ENCODE measurements at places on chromosomes 1 and 21.
A peak's percentile ranks its signal among the peaks of the same experiment; 100 is the strongest.

- no peak for DNase-seq
Measured at GRCh38 chr1:54803761-54804470, 2.8 kb upstream of the TTC22 start.

DNA sequence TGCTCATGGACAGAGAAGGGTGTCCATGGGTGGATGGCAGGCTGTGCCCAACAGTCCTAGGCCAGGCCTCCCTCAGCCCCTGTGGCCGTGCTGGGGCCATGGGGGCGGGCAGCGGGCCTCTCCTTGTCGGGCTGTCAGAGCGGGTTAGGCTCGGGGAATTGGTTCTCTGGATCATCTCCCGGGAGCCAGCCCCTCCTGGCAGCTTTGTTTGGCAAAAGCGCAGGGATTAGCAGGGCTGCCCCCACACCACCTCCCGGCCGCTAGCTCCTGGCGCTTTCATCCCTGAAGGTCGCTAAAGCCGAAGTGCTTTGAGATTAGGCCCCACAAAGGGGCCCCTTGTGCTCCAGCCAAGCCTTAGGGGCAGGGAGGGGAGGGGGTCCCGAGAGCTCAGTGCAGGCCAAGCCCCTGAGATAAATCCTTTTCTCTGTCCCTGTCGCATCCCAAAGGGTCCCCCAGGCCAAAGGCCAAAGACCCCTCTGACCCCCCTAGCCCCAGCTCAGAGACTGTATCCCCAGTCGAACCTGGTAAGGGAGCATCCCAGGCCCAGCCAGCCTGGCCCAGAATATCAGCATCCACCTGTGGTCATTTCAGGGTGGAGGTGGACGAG is 9.8 kb upstream of the DMBX1 start:
- no peak for DNase-seq

- DNase-seq, result no peak
Measured at GRCh38 chr1:14923727-14924452, 229.7 kb upstream of the TMEM51 start.

GRCh38 chr21:14058566-14058965 is 152.2 kb downstream of the LIPI start:
- DNase-seq, result no peak

DNA sequence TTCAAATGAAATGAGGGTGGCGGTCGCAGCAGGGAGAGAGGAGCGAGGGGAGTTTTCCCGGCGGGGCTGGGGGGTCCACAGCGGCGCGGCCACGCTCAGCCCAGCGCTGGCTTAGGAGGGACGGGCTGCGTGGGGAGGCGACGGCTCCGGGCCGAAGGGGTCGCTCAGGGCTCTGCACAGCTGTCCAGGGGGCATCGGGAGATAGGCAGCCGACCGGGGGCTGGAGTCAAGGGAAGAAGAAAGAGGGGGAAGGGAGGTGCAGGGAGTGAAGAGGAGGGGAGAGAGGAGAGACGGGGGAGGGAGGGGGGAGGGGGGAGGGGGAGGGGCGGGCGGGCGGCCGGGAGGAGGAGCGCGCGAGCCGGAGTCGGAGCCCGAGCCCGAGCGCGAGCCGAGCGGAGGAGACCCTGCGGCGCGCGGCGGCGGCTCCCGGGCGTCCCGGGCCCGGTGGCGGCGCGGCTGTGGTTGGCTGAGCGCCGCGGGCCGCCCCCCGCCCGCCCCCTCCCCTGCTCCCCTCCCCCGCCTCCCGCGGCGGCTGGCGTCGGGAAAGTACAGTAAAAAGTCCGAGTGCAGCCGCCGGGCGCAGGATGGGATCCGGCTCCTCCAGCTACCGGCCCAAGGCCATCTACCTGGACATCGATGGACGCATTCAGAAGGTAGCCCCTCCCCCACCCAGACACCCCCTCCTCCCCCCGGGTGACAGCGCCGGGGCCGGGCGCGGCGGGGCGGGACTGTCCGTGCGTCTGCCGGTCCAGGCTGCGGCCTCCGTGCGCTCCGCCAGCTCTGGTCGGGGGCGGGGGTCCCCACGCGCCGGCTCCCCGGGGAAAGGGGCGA is at the start of gene PDE9A:
Gene PDE9A (plus strand): TSS at position 391 of the 831 bp plus-strand sequence. CDS start 194 bp downstream, at position 585.
- DNase-seq, result no peak

- DNase-seq, result no peak
Measured at GRCh38 chr1:196128835-196129234, 479.4 kb downstream of the KCNT2 start.

- no peak for DNase-seq
Measured at GRCh38 chr1:186152227-186152619, 222.8 kb downstream of the TPR start.

DNA sequence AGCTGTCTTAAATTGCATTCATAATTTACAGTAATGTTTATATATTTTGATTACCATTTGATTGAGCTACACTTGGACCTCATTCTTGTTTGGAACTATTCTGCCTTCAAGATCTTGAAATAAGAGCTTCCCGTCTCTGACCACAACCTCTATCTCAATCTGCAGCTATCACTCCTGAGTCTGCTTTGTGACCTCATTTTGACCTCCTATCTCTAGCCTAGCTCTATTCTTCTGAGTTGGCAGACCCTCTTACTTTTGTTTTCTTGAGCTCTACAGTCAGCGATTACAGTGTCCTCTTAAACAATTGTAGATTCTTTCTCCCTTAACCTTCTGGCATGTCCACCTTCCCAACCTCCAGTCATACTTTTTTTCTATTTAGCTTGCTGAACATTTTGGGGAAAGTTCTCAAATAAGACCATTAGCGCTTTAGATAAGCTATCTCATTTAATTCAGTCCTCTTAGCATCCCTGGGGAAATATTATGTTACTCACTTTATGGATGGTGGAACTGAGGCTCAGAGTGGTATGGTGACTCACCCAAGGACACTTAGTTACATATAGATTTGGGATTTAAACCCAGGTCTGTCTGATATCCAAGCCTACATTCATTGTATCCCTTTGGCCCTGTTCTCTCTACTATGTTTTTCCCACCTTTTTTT is 19.1 kb downstream of the RPAP2 start:
- no peak for DNase-seq

GRCh38 chr21:45390831-45391742 is 13.9 kb upstream of the COL18A1 start:
- DNase-seq, result no peak

DNA sequence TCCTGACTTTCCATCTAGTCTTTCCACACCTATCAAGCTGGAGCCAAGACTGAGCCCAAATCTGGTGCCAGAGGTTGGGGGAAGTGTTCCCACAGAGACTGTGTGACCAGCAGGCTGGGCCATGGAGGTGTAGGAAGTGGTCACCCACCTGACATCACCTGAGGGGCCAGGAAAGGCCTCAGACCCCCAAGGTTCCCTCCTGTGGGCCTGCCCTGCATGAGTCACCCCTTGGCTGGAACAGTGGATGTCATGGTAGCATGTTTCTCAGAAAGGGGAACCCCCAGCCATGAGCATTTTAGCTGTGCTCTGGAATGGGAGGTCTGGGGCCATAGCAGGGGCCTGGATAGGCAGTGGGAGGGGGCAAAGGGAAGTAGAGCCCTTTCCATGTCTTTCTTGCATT is 5.7 kb upstream of the TNFRSF8 start:
- no peak for DNase-seq

DNA sequence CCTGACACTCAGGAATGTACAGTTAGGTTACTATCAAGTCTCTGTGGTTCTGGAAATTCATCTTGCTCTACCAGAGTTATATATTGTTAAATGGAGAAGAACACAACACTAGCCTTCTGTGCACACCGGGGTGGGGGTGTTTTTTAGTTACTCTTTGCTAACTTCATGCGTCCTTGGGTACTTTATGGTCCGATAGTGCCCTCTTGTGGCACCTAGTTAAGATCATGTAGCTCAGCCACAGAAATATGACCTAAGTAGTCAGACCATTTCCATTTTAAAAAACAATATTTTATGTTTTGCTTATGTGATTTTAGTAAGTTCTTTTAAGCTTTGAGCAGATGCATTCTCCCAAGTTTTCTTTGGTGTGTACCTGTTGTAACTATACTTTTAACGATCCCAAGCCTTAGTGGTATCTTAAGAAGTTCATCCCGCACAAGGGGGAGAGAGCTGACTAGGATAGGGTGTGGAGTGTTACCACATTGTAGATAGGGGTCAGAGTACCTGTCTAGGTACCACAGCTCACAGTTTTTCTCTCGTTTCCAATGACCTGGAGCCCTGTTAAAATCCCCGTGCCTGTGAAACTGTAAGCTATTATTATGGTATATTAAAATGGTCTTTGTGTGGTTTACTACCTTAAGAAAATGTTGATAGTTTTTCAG is 20.6 kb upstream of the SH3D21 start:
- peak; percentile 88 for DNase-seq

DNA sequence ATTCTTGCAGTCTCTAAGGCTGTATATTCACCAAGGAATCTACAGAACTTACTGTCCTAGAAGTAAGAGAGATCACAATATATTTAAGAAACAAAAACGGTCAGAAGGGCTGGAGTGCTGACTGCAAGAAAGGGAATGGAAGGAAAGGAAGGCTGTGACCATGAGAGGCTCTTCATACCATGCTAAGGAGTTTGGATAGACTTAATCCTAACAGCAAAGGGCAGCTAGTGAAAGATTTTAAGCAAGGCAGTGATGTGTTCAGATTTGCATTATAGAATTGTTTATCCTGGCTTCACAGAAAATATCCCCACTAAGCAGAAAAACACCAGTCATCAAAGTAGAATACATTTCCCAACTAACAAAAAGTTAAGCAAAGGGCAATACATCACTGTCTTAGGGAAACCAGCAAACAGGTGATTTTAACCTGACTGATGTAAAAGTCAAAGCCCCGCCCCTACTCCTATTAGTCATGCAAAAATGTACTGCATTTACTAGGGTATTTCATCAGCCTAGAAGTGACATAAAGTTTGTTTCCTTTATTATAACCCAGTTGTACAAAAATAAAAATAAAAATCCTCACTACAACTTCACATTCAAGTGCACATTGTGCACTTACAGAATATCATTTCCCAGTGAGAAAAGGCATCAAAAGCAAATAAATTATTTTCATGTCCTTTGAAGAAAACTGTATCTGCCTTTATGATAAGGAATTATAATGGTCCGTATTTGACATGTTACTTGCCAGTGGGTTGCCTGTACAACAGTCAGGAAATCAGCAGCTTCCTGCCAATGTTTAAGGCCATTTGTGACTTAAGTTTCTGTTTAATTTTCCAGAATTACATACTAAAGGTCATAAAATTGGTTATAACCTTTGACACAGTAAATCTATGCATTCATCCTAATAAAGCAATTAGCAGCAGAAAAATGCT is 17.2 kb downstream of the JAK1 start:
- peak; percentile 38 for DNase-seq

- DNase-seq, result no peak
Measured at GRCh38 chr1:173857363-173857917, 10.3 kb downstream of the GAS5 start.

DNA sequence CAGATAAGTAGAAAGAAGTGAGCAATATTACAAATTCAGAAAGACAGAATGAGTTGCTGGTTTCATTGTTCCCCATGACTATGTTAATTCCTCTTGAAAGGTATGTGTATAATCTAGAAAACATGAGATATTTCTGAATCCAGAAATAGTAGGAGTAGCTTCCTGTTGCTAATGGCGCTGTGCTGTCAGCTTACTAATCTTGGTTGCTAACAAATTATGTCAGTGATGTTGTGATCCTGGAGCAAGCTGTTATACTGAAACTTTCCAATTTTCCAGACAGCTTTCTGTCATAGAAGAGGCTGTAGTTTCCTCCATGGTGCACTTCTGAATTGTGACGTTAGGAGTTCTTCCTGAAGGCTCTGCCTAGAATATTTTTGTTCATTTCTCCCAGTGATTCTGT is 372.3 kb downstream of the USP25 start:
- no peak for DNase-seq

DNA sequence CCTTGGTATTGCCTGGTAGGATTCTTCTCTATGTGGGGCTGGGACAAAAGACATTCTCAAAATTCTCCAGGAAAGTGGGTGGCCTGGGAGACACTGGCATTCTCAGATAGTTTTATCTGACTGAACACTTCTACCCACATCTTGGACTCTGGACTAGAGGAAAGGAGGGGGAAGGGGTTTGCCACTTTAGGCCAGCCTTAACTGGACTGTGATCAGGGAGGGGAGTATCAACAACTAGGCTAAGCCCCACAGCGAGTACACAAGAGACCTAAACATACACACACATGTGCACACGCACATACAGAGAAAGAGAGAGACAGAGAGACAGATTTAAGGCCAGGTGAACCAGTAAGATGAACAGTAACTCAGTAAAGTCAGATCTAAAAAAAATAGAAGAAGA is 1.2 kb upstream of the SEMA6C start:
- DNase-seq, result no peak

GRCh38 chr1:50421366-50421748 is 1.9 kb downstream of the DMRTA2 start:
- DNase-seq, result no peak

DNA sequence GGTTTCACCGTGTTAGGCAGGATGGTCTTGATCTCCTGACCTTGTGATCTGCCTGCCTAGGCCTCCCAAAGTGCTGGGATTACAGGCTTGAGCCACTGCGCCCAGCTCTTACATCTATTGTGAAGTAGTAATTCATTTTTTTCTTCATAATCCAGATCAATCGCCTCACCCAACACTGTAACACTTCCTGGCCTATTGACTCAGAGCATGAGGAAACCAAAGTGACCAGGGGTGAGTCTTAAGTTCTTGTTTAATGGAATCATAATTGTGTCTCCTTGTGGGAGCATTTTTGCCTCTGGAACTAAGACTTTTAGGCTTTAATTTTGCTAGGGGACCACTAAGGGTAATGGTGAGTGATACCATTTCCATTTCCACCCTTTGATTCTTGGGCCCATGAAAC is 27.4 kb downstream of the TNFSF18 start:
- DNase-seq, result no peak

GRCh38 chr1:234879147-234880080 is 249.2 kb downstream of the TOMM20 start:
- DNase-seq, result no peak

- DNase-seq, result no peak
Measured at GRCh38 chr1:236122176-236122575, 20.2 kb upstream of the GPR137B start.

GRCh38 chr1:170461762-170462384 is 70.1 kb upstream of the GORAB start:
- peak; percentile 18 for DNase-seq

DNA sequence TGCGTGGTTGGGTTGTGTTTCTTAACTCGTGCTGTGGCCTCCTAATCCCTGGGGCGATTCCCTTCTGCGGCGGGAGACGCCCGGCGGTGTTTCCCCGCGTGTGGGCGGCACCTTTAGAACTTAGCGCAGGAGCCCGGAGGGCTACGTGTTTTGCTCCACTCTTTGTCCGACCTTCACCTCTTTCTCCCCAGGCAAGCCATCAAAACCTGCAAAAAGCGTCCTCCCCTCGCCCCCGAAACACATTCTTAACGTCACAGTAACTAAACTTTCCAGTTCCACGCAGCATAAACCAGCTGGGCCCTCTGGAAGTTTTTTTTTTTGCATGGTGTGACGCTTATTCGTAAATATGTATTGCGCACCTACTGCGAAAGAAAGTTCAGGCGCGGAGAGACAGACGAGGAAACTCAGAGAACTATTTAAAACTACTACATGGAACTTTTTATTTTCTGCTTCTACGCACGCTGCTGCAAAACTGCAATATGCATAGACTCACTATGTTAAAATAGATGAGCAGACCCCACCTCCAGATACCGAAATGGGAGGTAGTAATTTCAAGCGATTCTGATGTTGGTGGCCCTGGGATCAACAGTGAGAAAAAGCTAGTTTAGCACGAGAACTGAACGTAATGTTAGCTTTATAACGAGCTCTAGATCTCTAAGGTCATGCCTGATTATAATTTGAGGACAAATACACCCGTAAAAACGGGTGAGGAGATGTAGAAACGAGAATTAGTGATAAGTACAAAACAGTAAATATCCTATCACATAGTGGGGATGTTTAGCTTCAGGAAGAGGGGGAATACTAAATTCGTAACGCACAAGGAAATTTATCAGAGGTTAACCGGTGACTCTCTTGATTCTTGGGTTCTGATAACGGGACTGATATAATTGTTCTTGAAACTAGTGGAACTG is 920 bp downstream of the MTR start:
- DNase-seq, result no peak
